Stimulated activated CD4-positive, alpha-beta T cell treated with anti-CD3 and anti-CD28 coated beads, TNF-alpha, amount 100 ng/mL, for 4 hours (primary cell): ENCODE measurements at places on chromosomes 1 and 21.

- no peak for DNase-seq
Observed at GRCh38 chr1:115701090-115701489, 59.3 kb downstream of the VANGL1 start.

DNA sequence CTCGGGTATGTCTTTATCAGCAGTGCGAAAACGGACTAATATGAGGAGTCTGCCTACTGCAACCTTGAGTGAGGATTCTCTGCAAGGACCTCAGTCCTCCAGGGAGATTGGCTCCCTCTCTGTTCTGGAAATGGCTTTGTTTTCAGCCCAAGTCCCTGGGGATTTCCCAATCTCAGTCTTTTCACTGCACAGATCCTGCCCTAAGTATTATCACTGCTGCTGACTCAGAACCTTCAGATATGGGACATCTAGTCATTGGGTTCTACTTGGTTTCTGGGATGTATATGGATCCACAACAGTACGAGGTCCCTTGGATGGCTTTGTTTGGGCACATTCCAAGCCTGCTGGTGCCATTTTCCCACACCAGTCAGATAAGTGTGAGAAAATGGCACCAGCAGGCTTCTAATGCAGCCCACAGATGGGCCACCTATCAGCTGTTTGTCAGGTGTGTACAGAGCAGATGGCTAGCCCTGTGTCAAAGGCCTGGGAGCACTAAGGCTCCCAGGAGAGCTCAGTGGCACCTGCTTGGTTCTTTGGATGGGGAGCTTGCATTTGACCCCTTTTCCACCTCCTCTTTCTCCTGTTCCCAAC lies 27.4 kb downstream of the ELF3 start:
- no peak for DNase-seq

GRCh38 chr1:198175423-198176170 lies 18.8 kb downstream of the NEK7 start:
- DNase-seq, result no peak

- no peak for DNase-seq
Observed at GRCh38 chr21:40751221-40751620, 95.7 kb downstream of the DSCAM start.

DNA sequence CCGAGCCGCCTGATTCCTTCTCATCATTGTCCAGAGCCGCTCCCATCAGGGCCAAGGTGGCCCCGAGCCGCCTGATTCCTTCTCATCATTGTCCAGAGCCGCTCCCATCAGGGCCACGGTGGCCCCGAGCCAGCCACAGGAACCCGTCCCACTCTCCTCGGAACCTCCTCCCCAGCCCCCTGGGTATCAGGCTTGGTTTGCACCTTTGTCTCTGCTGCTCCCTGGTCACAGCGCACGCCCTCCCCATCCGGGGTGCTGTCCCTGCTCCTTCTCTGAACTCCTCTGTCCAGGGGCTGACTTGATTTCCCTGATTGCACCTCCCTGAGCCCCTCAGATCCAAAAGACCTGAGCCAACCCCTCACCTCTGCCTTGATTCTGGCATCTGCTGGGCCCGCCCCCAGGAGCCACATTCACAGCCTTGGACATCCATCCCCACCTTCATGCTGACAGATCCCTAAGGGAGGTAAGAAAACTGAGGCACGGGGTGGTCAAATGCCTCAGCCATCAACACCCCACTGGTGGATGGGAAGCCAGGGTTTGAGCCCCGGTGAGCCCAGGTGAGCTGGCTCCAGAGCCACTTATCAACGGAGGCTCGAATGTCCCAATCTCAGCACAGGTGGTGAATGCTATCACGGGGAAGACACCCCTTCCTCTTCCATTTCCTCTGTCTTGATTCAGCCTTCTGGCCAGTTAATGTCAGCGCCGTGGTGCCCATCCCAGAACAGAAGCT lies 25.6 kb upstream of the COL18A1 start:
- no peak for DNase-seq

GRCh38 chr1:183761871-183762270 lies 43.0 kb upstream of the RGL1 start:
- no peak for DNase-seq

- DNase-seq, result no peak
Observed at GRCh38 chr1:21492356-21492625, 16.9 kb upstream of the ALPL start.

DNA sequence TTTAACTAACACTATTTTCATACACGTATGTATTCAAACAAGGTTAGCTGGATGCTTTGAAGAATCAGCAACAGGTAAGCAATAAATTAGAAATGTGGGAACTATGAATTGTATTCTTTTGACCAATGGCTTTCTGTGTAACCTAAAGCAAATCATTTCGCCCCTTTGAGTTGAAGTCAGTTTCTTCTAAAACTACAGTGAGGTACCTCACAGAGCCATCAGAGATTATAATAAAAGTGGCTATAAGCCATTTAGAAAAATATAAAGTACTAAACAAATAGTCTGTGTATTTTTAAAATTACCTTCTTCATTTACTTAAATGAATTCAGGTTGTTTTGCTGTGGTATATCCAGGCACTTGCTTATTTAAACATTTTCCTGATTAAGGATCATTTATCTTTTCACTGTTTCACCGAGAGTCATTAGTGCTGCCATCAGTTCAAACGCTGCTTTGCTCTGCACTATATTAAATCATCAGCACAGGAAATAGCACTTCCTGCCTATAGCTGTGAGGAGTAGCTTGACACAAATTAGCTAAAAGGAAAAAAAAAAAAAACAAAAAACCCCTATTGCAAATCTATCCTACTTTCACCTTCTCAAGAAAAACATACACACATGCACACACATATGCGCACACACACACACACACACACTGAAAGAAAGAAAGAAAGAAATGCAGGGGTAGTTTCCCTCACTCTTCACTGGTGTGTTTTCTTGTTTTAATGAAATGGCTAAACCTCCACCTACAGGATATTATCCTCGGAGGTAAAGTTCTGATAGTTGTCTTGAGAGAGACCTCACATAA lies 39.8 kb upstream of the C1orf105 start:
- peak; percentile 23 for DNase-seq

- DNase-seq, result no peak
Observed at GRCh38 chr1:198598796-198599321, 40.0 kb upstream of the PTPRC start.

DNA sequence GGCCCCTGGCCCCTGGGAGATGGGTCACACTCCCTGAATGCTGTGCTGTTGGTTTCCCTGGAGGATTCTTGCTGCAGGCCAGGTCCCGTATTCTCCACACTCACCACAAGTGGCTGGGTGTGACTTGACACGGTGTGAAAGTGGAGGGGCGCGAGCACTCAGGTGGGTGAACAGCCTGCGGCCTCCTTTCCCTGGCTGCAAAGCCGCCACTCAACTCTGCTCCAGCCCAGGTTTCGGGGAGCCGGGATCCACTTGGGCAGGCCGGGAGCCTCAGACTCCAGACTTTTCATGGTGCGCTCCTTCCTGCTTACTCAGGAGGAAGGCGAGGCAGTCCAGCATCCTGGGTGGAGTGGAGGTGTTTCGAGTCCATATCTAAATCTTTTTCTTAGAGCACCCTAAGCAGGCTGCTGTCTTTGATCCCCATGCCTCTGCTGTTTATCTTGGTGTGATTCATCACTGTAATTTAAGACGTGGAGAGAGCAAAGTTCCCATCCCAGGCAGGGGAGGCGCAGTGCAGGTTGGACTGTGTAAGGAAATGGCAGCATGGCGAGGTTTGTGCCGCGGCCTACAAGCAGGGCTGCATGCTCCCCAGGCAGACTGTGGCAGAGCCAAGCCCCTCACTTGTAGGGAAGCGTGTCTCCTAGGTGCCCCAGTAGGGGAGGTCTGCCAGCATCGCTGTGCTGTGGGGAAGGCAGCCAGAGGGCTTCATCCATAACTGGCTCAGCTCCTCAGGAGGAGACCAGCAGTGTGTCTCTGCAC lies 29.6 kb downstream of the VANGL1 start:
- DNase-seq, result no peak
